Amniotic epithelial cell (primary cell): ENCODE measurements at places on chromosomes 11 and 22.

GRCh38 chr11:14240951-14241350 is 118.0 kb downstream of the RRAS2 start:
- no peak for DNase-seq

- DNase-seq, result no peak
These were observed 140.3 kb upstream of the RAG2 start for GRCh38 chr11:36738292-36738861.

DNA sequence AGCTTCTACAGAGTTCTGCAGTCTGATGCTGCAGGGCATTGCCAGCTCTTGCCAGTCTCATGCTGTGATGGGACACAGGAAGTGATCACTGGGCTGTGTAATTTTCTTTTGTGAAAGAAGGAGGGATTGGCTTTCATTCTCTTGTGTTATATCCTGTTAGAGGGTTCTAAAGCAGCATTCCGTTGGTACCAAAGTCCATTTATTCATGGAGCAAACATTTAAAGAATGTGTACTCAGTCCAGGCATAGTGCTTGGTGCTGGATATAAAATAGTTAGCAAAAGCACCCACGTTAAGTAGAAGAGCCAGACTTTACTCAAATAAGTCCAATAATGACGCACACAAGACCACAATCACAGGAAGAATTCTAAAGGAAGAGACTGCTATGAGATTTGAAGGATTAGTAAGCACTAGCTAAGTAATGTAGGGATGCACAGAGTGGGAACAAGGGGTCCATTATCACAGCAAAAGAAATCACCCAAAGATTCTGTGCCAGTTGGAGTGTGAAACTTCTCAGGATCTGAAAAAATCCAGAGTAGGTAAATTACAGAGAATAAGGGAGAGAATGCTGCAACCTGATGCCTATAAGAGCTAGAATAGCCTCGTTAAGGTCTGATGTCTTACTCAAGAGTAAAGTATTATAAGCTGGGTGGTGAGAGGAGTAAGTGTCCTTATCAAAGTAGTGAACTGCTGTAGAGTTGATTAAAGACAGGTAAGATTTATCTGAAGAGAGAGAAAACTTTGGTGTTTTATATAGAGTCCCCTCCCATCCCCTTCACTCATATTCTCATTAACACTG is 728.3 kb downstream of the METTL15 start:
- DNase-seq, result peak; percentile 99

GRCh38 chr11:40825201-40825834 is 634.1 kb downstream of the LRRC4C start:
- DNase-seq, result no peak

- DNase-seq, result peak; percentile 52
These were observed 115.7 kb downstream of the ABTB2 start for GRCh38 chr11:34242037-34242625.

DNA sequence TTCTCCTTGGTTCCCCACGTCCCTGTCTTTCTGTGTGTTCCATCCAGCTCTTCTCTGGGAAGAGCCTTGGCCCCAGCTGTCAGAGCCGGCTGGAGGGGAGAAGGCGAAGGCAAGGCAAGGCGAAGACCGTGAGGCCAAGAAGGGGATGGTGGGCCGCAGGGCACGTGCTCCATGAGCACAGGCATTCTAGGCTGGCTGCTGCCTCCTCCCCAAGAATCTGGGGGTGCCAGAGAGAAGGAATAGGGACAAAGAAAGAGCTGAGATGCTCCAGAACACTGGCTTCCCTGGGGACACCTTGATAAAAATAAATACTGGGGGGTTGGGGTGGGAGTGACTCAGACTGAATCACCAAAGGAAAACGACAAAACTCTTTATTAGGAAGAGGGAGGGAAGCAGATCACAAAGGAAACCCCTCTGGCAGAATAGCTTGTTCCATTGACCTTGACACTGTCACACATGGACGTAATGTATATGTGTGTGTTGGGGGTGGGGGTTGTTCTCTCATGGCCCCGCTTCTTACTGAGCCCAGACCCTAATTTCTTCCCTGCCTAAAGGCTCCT is 52.5 kb downstream of the NECTIN1 start:
- no peak for DNase-seq

- no peak for DNase-seq
These were observed 104.9 kb downstream of the VPREB1 start for GRCh38 chr22:22349455-22349836.

GRCh38 chr22:46061501-46062231 is 84.7 kb upstream of the WNT7B start:
- DNase-seq, result no peak
